ENCODE measurements at places on chromosomes 12 and 14.

- DNase-seq, result no peak
Observed at GRCh38 chr14:60215520-60216420, 33.3 kb upstream of the PPM1A start.

- no peak for DNase-seq
Observed at GRCh38 chr12:107277855-107278254, 184.5 kb upstream of the CRY1 start.

DNA sequence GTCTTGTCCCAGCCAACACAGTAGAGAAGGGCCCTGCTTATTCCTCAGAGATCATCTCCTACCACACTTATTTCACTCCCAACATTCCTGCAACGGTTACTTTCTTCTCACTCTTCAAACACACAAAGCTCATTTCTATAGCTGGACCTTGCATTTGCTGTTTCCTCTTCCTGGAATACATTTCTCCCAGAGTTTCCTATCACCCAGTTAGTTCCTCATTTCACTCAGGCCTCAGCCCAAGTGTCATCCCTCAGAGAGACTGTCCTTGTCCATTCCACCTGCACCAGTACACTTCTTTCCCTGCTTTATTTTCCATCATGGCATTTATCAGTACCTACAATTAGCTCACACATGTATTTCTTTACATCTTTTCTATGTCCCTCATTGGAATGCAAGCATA is 14.7 kb upstream of the STK38L start:
- DNase-seq, result no peak

GRCh38 chr14:70724944-70725343 is 83.2 kb downstream of the TTC9 start:
- no peak for DNase-seq

DNA sequence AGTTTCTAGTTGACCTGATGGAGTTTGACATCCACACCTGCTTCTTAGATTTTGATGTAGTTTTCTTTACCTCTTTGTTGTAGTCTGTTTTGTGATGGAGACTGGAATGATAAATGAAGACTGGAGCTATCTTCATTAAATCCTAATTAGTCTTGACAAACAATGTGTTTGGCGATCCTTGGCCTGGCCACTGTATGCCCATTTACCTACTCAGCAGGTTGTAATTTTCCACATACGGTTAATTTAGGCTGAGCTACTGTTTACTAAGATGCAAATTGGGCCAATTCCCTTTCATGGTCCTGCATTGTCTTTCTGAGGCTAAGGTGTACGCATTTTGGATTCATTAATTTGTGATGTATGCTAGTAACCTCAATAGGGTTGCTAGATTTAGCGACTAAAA is at the start of gene TAS2R7:
TAS2R7 (minus strand) TSS at position 41 of the 400 bp plus-strand sequence. CDS start 57 bp downstream, outside the sequence.
- DNase-seq, result no peak

DNA sequence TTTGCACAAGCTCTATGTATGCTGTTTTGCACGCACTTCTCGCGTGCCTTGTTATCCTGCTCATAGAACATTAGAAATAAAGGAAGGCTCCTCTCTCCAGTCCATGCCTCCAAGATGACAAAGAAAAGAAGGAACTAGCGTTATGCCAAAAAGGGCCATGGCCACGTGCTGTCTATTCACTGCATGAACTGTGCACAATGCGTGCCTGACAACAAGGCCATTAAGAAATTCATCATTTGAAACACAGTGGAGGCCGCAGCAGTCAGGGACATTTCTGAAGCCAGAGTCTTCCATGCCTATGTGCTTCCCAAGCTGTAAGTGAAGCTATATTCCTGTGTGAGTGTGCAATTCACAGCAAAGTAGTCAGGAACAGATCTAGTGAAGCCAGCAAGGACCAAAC is 22.2 kb upstream of the PRMT8 start:
- DNase-seq, result no peak

DNA sequence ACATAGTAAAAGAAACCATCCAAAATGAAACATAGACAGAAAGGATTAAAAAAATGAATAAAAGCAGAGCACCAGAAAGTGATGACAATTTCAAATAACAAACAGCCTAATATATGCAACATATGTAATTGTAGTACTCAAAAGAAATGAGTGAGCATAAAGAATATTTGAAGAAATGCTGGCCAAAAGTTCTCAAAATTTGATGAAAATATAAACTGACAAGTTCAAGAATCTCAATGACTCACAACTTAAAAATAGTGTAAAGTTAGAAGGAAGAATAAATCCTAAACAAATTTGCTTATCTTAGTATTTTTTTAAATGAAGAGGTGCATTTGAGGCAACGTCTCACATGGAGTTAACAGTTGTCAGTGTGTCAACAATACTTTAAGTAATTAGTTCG is 498.9 kb downstream of the SLC6A15 start:
- DNase-seq, result no peak

DNA sequence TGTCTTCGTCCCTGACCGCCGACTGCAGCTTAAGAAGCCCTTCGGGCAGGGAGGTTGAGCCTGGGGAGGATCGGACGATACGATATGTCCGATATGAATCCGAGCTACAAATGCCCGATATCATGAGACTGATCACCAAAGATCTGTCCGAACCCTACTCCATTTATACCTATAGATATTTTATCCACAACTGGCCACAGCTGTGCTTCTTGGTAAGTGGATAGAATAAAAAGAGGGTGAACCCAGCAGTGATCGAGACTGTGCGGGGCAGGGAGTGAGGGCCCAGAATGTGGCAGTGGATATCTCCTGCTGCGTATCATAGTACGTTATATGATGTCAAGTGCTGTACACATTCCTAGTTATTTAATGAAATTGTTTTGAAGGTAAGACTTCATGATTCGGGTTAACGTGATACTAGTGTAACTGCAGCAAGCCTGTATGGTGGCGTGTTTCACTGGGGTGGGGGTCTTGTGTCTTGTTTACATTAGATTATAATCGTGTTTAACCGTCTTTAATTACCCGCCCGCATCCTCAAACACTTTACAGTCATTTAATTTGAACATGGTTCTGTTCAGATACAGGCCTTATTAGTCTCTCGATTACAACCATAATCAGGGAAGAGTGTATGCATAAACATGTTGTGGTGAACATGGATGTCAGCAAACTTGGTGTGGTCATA is 1.3 kb downstream of the NAA30 start:
- DNase-seq, result no peak
